ENCODE measurements at places on chromosomes 7 and 10. TPM values are rescaled to one million over a fixed set of nuclear protein-coding genes. Genes with fewer than 3 reads are reported as not detected.

The PALD1 gene
- 21.7 TPM for total RNA-seq

The NYAP1 gene
- total RNA-seq, result 0.96 TPM

GRCh38 chr7:139897422-139898090 is 68.5 kb downstream of the TBXAS1 start:
- H3K4me3 ChIP-seq, result no peak overlapping the region
- no peak for DNase-seq
- H3K4me1 ChIP-seq, result no peaks in the 10 kb centered on the region
- no peak overlapping the region for H3K27ac ChIP-seq
- H3K36me3 ChIP-seq, result no peaks in the 10 kb centered on the region

DNA sequence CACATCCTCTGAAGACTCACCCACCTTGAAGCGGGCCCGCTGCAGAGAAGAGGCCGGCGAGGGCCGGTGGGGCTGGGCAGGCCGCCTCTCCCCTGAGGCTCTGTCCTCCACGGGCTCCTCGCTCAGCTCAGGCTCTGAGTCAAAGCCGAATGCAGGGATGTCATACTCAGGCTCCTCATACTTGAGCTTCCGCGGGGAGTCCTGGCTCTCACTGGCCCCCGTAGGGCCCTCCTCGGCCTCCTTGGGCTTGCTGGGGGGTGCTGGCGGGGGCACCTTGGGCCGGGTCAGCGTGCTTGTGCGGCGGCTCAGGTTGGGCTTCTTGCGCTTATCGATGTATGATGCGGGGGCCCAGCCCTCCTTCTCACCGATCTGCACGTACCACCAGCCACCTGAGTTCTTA is 109.9 kb downstream of the NEURL1 start:
- DNase-seq, result no peak
- H3K27me3 ChIP-seq, result no peaks in the 10 kb centered on the region
- peaks cover 12% of the 10 kb centered on the region for H3K36me3 ChIP-seq
- peaks cover 11% of the 10 kb centered on the region for H3K4me1 ChIP-seq
- H3K4me3 ChIP-seq, result no peak overlapping the region
